ENCODE measurements at places on chromosomes 7 and 10. TPM values are rescaled to one million over a fixed set of nuclear protein-coding genes. Genes with fewer than 3 reads are reported as not detected.

DDC gene
- not detected for total RNA-seq

TMEM196 gene
- 0.13 TPM for total RNA-seq

GJC3 gene
- not detected for total RNA-seq

SPDYE6 gene
- not detected for total RNA-seq

ACSL5 gene
- total RNA-seq = 11.8 TPM

EPO gene
- not detected for total RNA-seq

SPDYE2 gene
- total RNA-seq = not detected

ACBD5 gene
- 27.9 TPM for total RNA-seq

ETV1 gene
- 3.7 TPM for total RNA-seq

LOXL4 gene
- 32.8 TPM for total RNA-seq

AOAH gene
- total RNA-seq = not detected

SUN3 gene
- not detected for total RNA-seq

TCF7L2 gene
- 14.4 TPM for total RNA-seq

SLC26A3 gene
- not detected for total RNA-seq

CAMK2B gene
- 0.26 TPM for total RNA-seq

CYP3A7 gene
- total RNA-seq = not detected

INMT gene
- total RNA-seq = 0.65 TPM

RUFY2 gene
- total RNA-seq = 42.9 TPM

Measured in articular chondrocyte of knee joint (primary cell).